ENCODE measurements at places on chromosomes 6 and 20.

- DNase-seq = peak; percentile 38
These were observed 11.5 kb downstream of the HLA-DPA1 start for GRCh38 chr6:33061987-33062386.

- peak; percentile 37 for DNase-seq
These were observed 167.9 kb upstream of the MYLIP start for GRCh38 chr6:15960740-15961634.

GRCh38 chr6:45003961-45004360 lies 324.2 kb upstream of the RUNX2 start:
- DNase-seq = no peak

DNA sequence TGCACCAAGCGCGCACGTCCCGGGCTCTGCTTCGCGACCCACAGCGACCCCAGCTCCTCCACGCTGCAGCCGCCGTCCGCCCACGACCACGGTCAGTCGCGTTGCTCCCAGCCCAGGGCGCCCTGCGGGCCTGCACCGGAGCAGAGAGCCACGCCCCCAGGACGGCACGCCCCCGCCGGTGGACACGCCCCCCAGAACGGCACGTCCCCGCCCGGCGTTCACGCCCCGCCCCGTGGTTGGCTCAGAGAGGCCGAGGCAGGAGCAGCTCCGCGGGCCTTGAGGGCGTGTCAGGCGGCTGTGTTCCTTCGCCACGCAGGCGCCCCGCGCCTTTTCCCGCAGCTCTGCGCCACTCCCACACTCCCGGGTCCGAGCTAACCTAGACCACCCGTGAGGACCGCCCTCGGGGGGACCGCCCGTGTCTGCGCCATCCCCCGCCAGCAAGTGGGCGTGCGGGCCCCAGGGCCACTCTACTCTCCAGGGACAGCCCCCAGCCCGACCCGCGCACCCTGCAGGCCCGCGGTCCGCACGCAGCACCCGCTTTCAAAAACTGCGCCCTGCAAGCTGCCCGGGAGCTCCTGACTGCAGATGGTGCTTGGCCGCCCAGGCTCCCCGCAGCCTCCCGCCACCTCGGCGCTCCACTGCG lies at the start of gene RNASET2:
TSS of gene RNASET2 (minus strand) at position 107 of the 643 bp plus-strand sequence. CDS start 368 bp downstream, outside the sequence.
- peak; percentile 88 for DNase-seq

- no peak for DNase-seq
These were observed 289.6 kb upstream of the CDH4 start for GRCh38 chr20:60962367-60963045.

GRCh38 chr6:147053311-147053921 lies 150.8 kb upstream of the STXBP5 start:
- no peak for DNase-seq

DNA sequence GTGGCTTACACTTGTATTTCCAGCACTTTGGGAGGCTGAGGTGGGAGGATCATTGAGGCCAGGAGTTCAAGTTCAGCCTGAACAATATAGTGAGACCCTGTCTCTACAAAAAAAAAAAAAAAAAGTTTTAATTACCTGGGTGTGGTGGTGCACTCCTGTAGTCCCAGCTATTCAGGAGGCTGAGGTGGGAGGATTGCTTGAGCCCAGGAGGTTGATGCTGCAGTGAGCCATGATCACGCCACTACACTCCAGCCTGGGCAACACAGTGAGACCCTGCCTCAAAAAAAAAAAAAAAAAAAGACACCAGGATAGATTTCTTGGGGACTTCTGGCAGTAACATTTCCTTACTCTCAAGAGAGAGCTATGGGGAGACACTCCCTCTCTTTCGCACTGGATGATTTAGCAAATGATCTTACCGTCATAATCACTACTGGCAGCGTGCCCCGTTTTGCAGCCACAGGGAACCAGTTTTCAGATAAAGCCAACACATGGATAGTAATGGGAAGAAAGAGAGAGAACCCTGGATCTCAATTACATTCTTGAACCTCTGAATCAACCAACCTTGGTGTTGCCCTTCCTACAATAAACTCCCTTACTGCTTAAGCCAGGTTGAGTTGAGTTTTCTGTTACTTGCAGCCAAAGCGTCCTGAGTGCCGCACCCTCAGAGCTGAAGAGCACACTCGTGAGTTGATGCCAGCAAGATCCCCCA lies 18.1 kb upstream of the PTPN1 start:
- no peak for DNase-seq

DNA sequence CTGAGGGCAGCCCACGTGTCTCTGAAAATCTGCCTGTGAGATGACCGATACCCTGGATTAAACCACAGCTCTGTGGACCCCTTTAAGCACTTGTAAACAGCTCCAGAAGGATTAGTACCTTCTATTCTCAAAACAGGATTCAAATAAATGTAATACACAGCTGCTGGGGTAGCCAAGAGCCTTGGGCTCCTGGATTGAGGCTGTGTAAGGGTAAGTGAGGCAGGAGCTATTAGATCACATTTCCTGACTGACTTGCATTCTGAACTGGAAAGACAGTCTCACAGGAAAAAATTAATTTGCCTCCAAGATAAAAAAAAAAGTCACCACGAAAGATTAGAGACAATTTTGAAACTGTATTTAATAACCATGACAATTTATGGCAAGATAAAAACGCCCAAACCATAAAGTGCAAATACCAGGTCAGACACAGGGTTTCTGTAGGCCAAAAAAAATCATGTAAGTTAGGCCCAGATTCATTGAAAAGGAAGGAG lies 78.0 kb downstream of the TRMT11 start:
- DNase-seq = no peak

Data from HL-60 (cell line).